ENCODE measurements at places on chromosomes 1 and 21. TPM values are rescaled to one million over a fixed set of nuclear protein-coding genes. Genes with fewer than 3 reads are reported as not detected.

GRCh38 chr1:243943671-243944428, 93.8 kb upstream of the AKT3 start:
- peak; percentile 27 for DNase-seq

DNA sequence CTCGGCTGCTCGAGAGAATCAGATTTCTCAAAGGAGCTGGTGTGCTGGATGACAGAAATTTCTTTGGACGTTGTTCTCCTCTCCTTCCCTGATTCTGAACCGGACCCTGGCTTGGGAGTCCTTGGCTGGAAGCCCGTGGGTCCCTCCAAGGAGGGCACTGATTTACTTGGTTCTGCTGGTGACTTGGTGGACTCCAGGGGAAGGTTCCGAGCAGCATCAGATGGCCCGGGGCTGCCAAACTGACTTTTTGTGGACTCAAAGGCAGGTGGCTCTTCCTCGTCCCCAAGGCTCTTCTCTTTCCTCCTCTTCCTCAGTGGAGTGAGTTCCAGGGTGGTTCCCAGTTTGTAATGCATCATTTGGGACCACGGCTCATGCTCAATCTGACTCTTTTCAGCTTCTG, 97.9 kb upstream of the EDN2 start:
- no peak for DNase-seq

Gene KANK4
- polyA plus RNA-seq, result 19.7 TPM

DNA sequence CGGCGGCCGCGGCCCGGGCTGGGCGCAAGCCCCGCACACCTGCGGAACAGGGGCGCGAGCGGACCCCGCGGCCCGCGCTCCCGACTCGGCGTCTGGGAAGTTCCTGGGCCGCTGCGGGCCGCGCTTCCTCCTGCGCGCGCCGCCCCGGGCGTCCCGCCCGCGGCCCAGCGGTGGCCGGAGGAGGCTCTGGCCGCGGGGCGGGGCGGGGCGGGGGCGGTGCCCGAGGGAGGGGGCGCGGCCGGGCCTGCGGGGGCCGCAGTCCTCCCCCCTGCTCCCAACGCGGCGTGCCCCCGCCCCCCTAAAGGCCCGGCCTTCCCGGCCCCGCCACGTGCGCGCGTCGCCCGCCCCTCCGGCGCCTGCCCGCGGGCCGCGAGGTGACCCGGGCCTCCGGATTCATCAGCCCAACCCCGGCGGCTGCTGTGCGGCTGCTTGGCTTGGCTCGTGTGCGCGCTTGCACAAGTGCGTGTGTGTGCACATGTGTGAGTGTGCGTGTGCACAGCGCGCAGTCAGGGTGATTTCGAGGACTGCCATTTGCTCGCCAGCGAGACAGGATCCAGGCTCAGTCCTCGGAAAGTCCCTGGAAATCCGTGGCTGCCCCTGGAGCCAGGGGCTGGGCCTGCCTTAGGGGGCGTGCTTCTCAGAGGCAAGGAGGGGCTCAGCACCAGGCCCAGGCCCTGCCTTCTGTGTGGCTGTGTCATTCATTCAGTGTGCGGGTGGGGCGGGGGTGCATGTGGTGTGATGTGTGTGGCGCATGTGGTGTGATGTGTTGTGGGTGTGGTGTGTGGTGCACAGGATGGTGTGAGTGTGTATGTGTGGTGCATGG, at the start of gene C2CD2:
TSS of gene C2CD2 (minus strand) at position 188 of the 823 bp plus-strand sequence. CDS start 370 bp downstream, outside the sequence.
- no peak for DNase-seq

Measured in right renal pelvis (tissue), 4 donors.